ENCODE measurements at places on chromosomes 2 and 18.
A peak's percentile ranks its signal among the peaks of the same experiment; 100 is the strongest.

- DNase-seq: no peak
Measured at GRCh38 chr2:11680901-11681721, 11.1 kb upstream of the NTSR2 start.

GRCh38 chr2:113211226-113212105 is 37.7 kb downstream of the PSD4 start:
- no peak for DNase-seq

DNA sequence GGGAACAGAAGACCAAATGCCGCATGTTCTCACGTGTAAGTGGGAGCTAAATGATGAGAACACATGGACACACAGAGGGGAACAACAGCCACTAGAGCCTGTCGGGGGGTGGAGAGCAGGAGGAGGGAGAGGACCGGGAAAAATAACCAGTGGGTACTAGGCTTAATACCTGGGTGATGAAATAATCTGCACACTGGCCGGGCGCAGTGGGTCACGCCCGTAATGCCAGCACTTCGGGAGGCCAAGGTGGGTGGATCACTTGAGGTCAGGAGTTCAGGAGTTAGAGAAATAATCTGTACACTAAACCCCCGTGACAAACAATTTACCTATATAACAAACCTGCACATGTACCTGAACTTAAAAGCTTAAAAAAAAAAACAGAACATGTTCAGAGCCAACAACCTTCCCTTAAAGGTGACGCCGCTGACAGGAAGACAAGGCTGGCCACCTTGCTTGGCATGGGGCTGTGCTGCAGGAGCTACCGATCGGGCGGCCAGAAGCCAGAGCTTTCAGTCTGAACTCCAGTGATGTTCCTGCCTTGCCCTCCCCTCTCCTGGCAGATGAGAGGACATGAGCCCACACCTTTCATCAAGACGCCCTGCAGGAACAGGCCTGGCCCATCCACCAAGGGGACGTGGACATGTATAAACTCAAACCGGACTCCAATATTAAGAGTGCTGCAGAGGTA is 11.2 kb downstream of the SLC66A2 start:
- DNase-seq: no peak

DNA sequence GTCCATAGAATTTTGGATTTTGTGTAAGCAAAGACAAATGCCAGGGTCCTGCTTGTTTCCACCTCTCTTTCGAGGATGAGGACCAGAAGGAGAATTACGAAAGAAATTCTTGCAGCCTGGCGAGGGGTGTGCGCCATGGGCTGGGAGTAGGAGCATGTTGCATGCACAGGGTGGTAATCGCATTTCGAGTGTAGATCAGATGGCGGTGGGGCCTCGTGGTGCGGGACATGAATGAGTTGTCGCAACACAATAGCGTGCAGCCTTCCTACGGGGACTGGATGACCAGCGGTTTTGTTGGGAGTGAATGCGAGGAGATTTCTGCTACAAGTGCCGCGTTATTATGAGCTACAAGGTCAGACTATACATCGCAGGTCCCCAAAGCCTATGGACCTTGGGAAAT is 4.2 kb upstream of the EN1 start:
- DNase-seq: no peak

GRCh38 chr18:48238636-48239035 is 170.5 kb downstream of the ZBTB7C start:
- DNase-seq: no peak

DNA sequence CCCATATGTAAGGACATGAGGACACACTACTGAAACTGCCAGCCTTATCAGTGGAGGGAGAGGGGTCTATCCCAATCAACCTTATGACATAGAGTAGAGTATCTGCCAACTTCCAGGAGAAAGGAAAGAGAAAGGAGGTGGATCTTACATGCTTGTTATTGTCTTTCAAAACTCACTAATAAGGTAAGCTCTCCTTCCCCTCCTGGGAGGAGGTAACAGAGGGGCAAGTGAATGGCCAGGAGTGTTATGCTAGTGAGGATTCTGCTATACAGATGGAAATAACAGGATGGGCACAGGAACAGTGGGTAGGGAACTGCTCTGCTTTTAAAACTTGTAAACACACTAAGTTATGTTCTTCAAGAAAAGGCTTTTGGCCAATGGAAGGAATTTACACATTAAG is 1020.1 kb downstream of the TDRD15 start:
- no peak for DNase-seq

GRCh38 chr2:54903736-54904554 is 146.3 kb downstream of the RTN4 start:
- DNase-seq: no peak

DNA sequence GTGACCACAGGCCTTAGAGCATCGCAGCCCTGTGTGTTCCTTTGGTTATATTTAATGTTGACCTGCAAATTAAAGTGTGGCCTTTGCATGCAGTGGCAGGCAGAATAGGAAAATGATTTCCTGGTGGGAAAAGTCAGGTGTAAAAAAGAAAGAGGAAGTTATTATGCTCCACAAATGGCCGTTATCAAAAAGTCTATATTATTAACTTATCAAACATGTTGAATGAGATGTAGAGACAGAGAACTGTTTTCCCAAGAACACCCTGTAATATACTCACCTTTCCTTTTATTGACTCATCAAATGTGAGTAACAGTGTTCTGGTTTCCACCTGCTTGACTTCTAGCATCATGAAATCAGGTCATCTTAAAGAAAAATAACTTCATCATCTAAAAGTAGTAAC is 35.3 kb downstream of the MEIS1 start:
- DNase-seq: no peak

- DNase-seq: no peak
Measured at GRCh38 chr18:79874553-79875530, 76.6 kb downstream of the SLC66A2 start.

- DNase-seq: no peak
Measured at GRCh38 chr2:222547083-222547482, 108.8 kb downstream of the FARSB start.

GRCh38 chr2:189609853-189610252 is 29.3 kb upstream of the SLC40A1 start:
- no peak for DNase-seq

- peak; percentile 79 for DNase-seq
Measured at GRCh38 chr2:85769236-85769982, 15.6 kb downstream of the ATOH8 start.

DNA sequence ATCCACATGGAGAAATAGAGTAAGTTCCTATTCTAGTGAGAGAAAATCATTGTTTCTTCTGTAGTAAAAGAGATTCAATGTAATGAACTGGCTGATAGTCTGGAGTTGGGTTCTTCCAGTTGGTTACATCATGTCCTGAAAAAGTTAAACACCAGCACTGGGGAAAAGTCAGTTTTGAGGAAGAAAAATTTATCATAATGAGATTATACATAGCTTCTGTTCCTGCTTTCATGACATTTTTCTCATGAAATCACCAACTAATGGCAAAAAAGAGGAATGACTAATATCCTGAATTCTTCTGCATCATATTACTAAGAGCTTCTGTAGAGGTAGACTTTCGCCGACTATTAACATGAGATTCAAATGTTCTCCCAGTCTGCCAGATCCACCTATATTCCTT is 69.2 kb upstream of the SLC9A2 start:
- no peak for DNase-seq

DNA sequence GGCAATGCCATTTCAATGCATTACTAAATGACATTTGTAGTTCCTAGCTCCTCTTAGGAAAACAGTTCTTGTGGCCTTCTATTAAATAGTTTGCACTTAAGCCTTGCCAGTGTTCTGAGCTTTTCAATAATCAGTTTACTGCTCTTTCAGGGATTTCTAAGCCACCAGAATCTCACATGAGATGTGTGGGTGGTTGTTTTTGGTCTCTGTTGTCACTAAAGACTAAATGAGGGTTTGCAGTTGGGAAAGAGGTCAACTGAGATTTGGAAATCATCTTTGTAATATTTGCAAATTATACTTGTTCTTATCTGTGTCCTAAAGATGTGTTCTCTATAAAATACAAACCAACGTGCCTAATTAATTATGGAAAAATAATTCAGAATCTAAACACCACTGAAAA is 45.3 kb downstream of the HADHB start:
- no peak for DNase-seq

GRCh38 chr18:7307030-7307429 is 76.1 kb downstream of the LRRC30 start:
- no peak for DNase-seq

- DNase-seq: no peak
Measured at GRCh38 chr2:239763433-239764097, 261.6 kb downstream of the NDUFA10 start.

DNA sequence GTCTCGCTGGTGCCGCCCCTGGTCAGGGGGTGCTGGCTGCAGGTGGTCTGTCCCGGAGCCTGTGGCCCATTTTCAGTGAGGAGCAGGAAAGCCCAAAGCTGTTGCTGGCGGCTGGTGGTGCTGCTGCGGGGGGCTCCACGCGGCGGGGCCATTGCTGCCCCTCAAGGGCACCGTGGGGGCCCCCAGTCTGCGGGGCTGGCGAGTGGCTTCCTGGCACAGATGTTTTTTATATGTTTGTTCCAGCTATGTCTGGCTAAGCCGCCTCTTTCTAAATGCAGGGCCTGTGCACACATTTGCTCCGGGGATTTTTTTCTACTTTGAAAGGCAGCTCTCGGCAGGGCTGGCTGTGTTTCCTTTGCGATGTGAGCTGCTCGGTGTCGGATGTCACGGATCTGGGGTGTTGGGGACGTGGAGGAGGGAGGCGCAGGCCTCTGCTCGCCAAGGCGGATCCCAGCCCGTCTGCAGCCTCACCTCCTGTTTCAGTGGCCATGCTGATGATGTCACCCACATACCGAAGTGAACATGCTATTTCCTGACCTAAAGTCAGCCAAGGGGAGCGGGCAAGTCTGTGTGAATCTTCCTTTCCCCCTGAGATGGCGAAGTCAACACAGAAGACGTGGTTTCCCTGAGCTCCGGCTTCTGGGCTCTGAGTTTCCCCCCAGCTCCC is 112.0 kb upstream of the CTDP1 start:
- no peak for DNase-seq

DNA sequence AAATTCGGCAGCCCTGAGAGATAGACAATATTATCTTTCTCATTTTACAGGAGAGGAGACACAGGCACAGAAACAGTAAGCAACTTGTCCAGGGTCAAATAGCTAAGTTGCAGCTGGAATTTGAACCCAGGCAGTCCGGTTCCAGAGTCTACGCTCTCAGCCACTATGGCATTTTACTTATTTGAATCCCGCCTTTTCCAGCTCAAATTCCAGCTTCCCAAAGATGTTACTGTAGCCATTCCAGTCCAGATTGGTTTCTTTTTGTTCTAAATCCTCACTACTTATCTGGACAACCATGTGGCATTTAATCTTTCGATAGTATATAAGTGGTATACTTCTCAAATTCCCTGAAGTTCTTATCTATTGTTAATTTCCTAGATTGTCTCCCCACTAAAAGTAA is 125.7 kb downstream of the NBAS start:
- DNase-seq: no peak

DNA sequence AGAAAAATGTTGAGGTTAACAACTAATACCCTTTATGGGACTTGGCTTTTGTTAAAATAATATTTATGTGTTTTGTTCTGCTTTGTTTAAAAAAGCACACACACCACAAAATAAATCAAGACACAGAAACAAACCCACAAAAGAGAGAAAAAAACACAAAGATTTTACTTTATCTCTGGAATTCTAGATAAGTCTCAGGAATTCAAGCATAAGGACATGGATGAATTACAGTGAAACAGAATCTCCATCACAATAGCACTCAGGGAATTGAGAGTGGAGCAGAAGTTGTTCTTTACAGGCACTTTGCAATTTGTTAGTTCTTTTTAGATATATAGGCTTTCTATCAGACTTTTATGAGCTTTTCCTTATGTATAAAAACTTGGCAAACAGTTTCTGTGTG is 360.9 kb upstream of the ZC3H15 start:
- DNase-seq: no peak

- no peak for DNase-seq
Measured at GRCh38 chr2:120465701-120465988, 119.7 kb downstream of the INHBB start.

DNA sequence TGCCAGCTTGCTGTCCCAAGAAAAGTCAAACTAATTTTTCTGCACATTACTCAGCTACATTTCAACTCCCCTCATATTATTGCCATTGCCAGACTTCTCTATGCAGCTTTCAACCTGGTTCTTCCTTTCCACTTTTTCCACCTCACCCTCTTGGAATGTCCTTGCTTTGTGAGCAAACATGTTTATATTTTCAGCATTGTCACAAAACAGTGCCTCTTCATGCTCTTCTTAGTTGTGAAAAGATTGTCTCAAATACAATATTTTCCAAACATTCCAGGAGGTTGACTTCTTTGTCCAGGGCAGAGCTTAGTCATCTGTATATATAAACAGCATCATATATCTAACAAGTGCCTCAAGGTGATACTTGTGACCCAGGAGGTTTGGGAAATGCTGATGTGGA is 803.3 kb upstream of the CELF4 start:
- no peak for DNase-seq

Measured in NCI-H2081 (cell line).